Peyer's patch (tissue), 4 donors: ENCODE measurements at places on chromosomes 6 and 20. TPM values are rescaled to one million over a fixed set of nuclear protein-coding genes. Genes with fewer than 3 reads are reported as not detected.

SPAG4 gene
- total RNA-seq = not detected

FNDC1 gene
- total RNA-seq = 0.54 TPM

TSHZ2 gene
- total RNA-seq = 5.8 TPM

CCN6 gene
- total RNA-seq = not detected

DEFB118 gene
- not detected for total RNA-seq

IMPG1 gene
- not detected for total RNA-seq

ZKSCAN8 gene
- total RNA-seq = 14.1 TPM

TMEM170B gene
- total RNA-seq = 0.35 TPM

PRSS16 gene
- 5.0 TPM for total RNA-seq

BTBD9 gene
- 30.5 TPM for total RNA-seq

MUCL3 gene
- total RNA-seq = not detected

CCR6 gene
- not detected for total RNA-seq

UCKL1 gene
- total RNA-seq = 143 TPM

PGK2 gene
- not detected for total RNA-seq

FNDC11 gene
- total RNA-seq = 0.67 TPM

TREM2 gene
- not detected for total RNA-seq

CLPSL1 gene
- total RNA-seq = not detected

PSORS1C2 gene
- not detected for total RNA-seq

SLC35F1 gene
- total RNA-seq = 0.28 TPM

KIFC1 gene
- total RNA-seq = 15.8 TPM

SEL1L2 gene
- total RNA-seq = not detected

ZFP57 gene
- not detected for total RNA-seq

TNF gene
- total RNA-seq = not detected

TSBP1 gene
- total RNA-seq = not detected

NKX2-2 gene
- 3.4 TPM for total RNA-seq

ATP9A gene
- 40.6 TPM for total RNA-seq

C20orf144 gene
- total RNA-seq = not detected

RBPJL gene
- total RNA-seq = not detected

C6orf15 gene
- not detected for total RNA-seq

KIAA0408 gene
- 5.0 TPM for total RNA-seq

NAA20 gene
- 14.9 TPM for total RNA-seq

PTPRA gene
- total RNA-seq = 52.8 TPM

VGLL2 gene
- not detected for total RNA-seq

GHRH gene
- total RNA-seq = not detected

ADGRF5 gene
- 5.8 TPM for total RNA-seq

XKR7 gene
- not detected for total RNA-seq

CFB gene
- total RNA-seq = 183 TPM

VSX1 gene
- not detected for total RNA-seq

BMP5 gene
- 4.8 TPM for total RNA-seq

ZBTB46 gene
- 1.9 TPM for total RNA-seq

RIMS4 gene
- total RNA-seq = not detected

SLC24A3 gene
- 38.8 TPM for total RNA-seq

LRRN4 gene
- total RNA-seq = not detected

MUC22 gene
- not detected for total RNA-seq

POU5F1 gene
- 14.9 TPM for total RNA-seq

TUBB1 gene
- not detected for total RNA-seq

SCRT2 gene
- not detected for total RNA-seq

FAM120B gene
- 22.1 TPM for total RNA-seq

PFDN4 gene
- 11.0 TPM for total RNA-seq

WFDC10B gene
- total RNA-seq = not detected

EZR gene
- 515 TPM for total RNA-seq

RALY gene
- 100 TPM for total RNA-seq

FAM83C gene
- not detected for total RNA-seq

C6orf141 gene
- not detected for total RNA-seq
